Ammon's horn (tissue), 1 donor: ENCODE measurements at places on chromosomes 5 and 9.

- DNase-seq, result no peak
These were observed 11.3 kb downstream of the PRLR start for GRCh38 chr5:35218981-35219380.

DNA sequence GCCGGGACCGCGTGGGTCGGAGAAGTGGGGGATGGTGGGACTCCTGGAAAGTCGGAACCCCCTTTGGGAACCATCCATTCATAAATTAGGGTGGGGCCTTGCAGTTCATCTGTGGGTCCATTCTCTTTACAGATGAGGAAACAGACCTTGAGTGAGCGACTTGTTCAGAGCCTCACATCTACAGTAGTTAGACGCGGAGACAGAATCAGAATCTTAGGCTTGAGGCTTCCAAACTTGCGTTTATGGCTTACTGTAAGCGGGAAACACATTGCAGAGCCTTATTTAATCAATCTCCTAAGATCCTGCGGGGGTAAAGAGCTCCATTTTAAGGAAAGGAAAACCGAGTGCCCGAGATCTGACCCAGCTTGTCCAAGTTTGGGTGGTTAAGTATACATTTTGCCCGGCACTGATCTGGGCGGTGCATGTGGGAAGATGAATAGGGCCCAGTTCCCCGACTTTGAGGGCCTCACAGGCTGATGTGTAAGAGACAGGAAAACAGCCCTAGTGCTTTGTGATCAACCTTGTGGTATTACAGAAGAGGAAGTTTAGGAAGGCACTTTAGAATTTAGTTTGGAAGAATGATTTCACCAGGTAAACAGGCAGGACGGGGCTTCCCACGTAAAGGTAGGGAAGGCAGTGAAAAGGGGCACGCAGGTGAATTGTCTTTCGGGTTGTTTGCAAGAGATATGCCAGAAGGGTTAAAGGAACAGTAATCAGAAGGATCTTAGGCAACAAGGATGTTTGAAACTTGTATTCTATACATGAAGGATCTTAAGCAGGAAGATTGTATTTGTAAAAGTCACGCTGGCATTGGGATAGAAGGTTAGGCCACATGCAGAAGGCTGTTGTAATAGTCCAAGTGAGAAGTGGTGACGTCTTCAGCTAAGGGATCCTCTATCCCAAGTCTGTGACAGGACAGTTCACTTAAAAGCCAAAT, 744 bp downstream of the TARS1 start:
- peak; percentile 11 for DNase-seq

- no peak for DNase-seq
These were observed 279.4 kb upstream of the GRIA1 start for GRCh38 chr5:153211076-153211475.

- no peak for DNase-seq
These were observed 619.1 kb downstream of the CCDC171 start for GRCh38 chr9:16171911-16172310.

DNA sequence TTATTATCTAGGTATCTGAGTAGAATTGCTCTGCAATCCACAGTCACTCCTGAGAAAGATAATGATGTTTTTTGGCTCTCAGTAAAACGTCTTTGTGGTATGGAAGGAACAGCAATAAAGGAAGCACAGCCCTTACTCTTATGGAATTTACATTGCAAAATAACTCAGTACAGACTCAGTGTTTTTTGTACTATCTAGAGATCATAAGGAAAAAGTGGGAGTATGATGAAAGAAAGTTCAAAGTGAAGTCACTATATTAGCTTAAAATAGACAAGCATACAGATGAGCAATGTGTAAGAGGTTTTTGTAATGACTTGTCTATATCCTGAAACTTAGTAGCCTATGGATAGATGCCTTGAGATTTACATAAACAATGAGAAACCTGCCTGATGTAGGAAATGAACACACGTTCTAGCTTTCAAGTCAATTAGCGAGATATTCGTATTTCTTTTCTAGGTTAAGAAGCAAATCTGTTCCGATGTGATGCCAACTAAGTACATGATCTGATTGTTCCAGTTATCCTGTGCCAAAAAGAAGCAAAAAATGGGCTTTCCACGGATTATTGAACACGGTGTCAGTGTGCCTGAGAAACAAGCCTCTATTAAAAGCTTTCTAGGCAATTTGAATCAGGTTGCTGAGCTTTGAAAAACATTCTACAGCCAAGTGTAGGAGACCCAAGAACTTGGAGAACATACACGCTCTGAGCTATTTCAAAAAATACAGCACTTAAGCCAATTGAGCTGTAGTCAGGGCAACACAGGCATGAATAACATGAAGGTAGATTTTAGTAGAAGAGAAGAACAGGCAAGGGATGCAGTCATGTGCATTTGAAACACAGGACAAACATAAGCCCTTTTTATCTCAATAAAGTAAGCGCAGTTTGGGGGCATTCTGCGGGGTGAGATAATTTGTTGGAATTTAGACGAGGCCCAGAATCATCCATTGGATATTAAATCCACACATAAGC, 86.3 kb upstream of the TAF11L2 start:
- DNase-seq, result no peak

- DNase-seq, result no peak
These were observed 48.8 kb downstream of the ACER2 start for GRCh38 chr9:19457693-19458009.

- peak; percentile 72 for DNase-seq
These were observed 726 bp downstream of the DAP start for GRCh38 chr5:10760096-10760920.

GRCh38 chr9:80954521-80954920, 734.8 kb downstream of the TLE1 start:
- DNase-seq, result no peak

- DNase-seq, result no peak
These were observed 71.2 kb downstream of the CFAP77 start for GRCh38 chr9:132481053-132481849.

DNA sequence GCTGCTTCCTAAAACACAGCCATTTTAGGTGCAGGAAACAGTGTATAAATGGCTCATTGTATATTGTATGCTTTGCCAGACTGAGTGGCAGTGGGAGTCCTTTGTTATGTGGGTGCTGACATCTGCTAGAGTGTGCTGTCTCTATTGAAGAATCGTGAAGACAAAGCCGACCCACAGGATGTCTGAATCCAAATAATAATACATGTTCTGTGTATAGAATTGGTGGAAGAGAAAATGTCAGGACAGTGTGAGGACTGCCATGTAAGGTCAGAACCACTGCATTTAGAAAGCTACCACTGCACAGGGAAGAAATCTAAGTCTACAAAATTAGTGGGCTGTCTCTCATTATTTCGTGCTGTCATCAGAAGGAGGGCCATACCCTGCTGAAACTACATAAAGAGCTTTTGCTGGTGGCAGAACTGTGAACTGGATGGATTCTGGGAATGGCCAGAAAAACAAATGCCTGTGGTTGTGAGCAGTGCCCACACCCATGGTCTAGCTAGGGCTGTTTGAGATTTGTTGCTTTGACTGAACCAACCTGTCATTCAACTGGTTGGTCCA, 2.5 kb downstream of the IL7R start:
- peak; percentile 50 for DNase-seq

DNA sequence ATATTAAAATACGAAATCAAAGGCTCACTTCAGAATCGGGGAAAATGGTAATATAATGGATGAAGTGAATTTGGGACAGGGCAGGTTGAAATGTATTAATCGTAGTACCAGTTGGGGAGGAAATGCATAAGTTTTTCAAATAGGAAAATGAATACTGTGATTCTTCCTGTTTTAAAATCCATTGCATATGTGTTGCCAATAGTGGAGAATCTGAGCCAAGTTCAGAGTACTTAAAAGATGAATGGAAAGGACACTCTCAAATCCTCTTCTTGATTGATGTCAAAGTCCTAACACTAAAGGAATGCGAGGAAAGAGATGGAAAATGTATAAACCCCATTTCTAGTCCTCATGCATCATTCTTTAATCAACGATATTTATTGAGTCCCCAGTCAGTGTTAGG, 160.9 kb upstream of the CCNG1 start:
- no peak for DNase-seq

DNA sequence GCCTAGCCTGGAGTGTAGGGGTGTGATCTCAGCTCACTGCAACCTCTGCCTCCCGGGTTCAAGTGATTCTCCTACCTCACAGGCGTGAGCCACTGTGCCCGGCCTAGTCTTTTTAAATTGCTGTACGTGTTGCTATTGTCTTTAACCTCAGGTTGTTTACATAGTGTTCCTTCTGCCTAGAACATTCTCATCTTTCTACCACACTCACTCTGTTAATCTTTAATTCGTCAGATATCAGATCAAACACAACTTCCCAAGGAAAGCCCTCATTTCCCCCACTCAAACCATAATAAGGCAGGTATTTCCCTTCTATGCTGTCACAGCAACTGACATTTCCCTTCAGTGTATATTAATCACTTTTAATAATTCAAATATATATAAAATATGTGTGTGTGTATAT, 1310.0 kb upstream of the C9orf72 start:
- no peak for DNase-seq

DNA sequence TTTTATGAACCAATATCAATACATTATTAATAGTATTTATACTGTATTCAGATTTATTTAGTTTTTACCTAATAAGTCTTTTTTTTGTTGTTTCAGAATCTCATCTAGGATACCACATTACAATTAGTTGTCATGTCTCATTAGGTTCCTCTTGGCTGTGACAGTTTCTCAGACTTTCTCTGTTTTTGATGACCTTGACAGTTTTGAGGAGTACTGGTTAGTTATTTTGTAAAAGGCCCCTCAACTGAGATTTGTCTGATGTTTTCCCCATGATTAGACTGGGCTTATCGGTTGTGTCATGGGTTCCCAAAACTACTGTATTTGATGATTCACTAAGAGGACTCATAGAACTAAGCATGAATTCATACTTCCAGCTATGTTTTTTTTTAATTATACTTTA, 56.3 kb downstream of the RNF180 start:
- no peak for DNase-seq

GRCh38 chr5:74665816-74666215, 19.2 kb upstream of the HEXB start:
- DNase-seq, result no peak

DNA sequence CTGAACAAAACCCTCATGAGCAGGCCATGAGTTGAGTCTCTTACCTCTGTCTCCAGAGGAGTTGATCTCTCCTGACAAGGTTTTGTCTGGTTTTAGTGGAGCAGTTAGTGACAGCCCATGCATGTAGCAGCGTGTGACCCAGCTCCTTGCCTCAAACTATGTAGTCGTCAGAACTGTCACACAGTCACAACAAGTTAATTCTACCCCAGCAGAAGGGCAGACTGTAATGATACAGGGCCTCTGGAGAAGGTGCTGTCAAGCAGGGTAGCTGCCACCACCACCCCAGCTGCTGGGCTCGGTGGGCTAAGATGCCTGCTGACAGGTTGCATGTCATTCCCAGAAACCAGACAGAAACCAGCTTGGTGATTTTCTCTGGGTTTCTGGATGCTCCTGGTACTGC, 194.5 kb downstream of the PSAT1 start:
- DNase-seq, result no peak

- no peak for DNase-seq
These were observed 333.5 kb downstream of the KCNN2 start for GRCh38 chr5:114695292-114695904.

- DNase-seq, result peak; percentile 12
These were observed 709 bp downstream of the IQGAP2 start for GRCh38 chr5:76403766-76404222.

- DNase-seq, result no peak
These were observed 21.1 kb upstream of the TERT start for GRCh38 chr5:1315709-1316587.

DNA sequence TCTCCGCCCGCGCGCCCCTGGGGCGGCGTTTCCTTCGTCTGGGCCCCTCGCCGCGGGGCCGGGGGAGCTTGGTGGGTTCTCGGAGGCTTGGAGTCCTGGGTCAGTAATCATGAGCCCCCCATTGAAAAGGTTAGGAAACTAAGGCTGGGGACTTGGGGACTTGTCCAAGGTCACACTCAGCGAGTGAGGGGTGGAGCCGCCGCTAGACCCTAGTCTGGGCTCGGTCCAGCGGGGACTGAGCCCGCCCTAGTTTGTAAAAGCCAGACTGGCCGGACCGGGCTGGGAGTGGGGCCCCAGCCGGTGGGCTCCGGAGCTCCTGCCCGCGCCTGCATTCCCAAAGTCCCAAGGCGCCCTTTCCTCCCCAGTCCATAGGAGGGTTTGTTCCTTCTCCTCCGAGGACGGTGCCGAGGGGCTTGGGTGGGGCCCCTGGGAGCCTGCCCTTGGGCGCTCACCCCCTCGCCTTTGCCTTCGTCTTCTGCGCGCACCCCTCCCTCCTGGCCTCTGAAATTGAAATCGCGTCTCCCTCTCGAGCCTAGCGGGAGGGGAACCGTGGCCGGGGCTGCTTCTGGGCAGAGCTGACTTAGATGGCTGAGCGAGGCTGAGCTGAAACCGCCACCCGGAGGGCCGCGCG, 995 bp downstream of the OLFM1 start:
- DNase-seq, result no peak

GRCh38 chr9:9719373-9720112, 893.3 kb downstream of the PTPRD start:
- DNase-seq, result no peak

GRCh38 chr9:8719833-8720486, 920.4 kb upstream of the DMAC1 start:
- DNase-seq, result no peak

GRCh38 chr5:159103086-159103485, 3.4 kb upstream of the EBF1 start:
- DNase-seq, result no peak

- DNase-seq, result no peak
These were observed 80.6 kb upstream of the LRRTM2 start for GRCh38 chr5:138955671-138956295.

GRCh38 chr9:31146485-31147166, 1237.8 kb upstream of the ACO1 start:
- no peak for DNase-seq

DNA sequence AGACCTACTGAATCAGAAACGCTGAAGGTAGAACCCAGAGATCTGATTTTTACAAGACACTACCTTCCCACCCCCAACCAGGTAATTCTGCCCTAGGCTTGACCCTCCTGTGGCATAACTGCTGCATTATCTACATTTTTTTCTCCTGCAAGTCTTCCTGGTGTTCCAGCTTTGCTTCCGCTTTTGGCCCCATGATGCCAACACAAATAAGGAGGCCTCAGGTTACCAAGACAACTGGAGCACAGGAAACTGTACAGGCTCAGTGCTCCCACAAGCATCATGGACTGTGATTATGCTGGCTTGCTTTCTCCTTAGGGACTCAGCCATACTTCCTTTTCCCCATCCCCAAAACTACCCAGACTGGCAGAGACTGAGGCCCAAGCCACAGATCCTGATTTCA, 6.6 kb upstream of the MSMP start:
- DNase-seq, result peak; percentile 33
